ENCODE measurements at places on chromosomes 2 and 18.
A peak's percentile ranks its signal among the peaks of the same experiment; 100 is the strongest.

DNA sequence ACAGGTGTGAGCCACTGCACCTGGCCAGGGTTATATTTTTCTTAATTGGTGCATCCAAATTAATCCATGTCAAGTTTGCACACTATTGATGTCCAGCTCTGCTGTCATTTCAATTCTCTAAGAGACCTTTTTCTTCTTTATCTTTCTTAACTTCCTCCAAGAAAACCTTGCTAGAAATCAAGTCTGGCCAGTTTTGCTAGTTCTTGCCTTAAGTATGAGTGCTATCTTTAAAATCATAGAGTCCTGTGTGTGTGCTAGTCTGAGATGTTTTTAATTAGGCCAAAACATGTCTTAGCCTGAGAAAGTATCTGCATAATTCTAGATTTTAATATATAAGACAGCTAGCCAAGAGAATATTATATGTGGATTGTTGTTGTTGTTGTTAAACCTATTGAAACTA lies 56.2 kb upstream of the SLC39A10 start:
- no peak for DNase-seq

DNA sequence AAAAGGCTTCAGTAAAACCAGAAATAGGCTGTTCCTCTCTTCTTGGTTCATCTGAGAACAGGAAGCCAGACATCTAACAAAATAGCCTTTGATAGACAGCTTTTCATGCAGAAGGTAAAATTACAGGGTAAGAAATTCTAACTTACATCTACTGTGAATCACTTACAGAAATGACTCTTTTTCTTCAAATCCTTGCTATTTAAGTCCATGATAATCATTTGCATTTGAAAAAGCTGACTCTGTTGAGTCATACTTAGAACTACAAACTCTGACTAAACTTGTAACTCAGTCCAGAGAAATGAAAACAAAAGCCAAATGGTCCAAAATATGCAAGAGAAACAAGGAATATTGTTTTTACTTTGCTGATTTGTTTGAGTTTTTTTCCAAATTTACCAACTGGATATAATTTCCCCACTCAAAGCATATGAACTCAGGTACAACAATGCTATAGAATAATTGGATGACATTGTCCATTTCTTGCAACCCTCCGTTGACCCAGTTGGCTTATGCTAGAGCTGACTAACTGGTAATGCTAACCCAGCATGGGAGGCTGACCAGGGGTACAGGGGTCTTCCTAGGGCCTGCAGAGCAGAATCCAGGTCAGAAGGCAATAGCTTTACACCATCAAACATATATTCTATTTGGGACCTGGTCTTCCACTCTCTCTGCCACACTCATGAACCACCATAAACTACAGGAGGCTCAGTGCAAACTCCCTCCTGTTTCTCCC lies 18.8 kb upstream of the MREG start:
- no peak for DNase-seq

- no peak for DNase-seq
These were observed 101.9 kb downstream of the USP40 start for GRCh38 chr2:233464531-233465240.

- DNase-seq, result no peak
These were observed 39.8 kb upstream of the PXDN start for GRCh38 chr2:1784087-1784486.

DNA sequence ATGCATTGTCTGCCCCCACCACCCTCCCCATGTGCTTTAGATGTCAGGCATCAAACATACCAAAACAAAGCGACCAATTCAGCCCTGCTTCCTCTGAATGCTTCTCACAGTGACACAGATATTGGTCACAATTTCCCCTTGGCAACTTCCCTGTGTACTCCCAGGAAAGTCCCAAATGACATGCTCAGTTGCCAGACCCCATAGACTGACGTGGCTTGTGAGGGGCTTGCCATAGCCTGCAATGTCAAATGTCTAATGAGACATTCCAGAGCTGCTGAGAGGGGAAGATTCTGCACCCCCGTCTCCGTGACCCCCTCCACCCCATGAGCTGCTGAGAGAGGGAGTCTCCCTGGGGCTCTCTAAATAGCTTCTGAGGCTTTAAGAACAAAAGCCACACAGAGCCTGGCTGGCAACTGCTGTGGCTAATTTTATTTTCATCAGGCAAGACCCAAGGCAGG lies 47.3 kb downstream of the RFTN2 start:
- DNase-seq, result no peak

DNA sequence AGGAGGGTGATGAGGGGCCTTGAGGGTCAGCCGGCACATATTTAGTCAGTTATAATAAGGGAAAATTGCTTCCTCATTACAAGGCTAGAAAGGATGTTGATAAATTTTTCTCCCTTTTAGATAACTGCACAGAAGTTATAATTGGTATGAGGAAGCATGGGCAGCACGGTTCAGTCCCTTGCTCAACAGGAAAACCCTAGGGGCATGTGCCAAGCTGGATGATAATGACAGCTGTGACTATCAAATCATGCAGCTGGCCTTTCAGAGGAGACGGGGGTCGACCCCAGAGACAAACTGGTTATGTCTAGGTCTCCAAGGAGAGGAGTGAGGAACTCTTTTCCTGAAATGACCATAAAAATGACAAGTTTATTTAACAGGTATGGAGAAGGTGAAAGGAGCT lies 448.1 kb upstream of the VRK2 start:
- no peak for DNase-seq

DNA sequence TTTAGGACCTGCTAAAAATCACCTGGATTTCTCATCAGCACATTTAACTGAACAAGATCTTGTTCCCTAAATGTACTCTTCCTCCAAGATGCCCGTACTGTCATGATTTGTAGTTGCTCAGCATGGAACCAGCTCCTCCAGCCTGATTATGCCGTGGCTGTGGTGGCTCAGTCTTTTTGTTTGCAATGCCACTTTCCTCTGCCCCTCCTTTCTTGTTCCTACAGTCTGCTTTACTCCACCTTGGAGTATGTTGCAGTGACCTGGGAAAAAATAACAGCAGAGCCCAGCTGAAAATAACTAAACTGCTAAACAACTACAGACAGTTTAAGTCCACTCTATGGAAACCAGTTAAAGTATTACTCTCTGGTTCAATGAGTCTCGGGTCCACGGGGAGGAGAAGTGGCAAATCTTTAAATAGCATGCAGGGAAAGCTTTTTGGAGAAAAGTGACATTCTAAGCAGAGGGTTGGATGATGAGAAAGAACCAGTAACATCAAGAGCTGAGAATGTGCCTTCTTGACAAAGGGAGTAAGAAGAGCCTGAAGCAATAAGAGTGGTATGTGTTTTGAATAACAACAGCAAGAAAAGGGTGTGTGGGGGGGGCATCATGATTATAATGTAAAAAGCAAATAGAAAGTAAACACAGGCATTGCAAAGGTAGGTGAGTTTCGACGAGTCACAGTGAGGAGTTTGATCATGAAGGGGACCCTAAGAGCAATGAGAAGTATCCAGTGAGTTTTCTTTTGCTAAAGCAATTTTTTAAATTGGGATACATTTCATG lies 225.7 kb downstream of the TMX3 start:
- no peak for DNase-seq

DNA sequence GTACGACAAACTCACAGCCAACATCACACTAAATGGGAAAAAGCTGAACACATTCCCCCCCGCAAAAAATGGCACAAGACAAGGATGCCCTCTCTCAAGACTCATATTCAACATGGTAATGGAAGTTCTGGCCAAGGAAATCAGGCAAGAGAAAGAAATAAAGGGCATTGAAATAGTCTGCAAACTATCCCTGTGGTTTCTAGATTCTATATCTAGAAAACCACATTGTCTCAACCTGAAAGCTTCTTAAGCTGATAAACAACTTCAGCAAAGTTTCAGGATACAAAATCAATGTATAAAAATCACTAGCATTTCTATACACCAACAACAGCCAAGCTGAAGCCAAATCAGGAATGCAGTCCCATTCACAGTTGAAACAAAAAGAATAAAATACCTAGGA lies 294.6 kb upstream of the CYP26B1 start:
- no peak for DNase-seq

DNA sequence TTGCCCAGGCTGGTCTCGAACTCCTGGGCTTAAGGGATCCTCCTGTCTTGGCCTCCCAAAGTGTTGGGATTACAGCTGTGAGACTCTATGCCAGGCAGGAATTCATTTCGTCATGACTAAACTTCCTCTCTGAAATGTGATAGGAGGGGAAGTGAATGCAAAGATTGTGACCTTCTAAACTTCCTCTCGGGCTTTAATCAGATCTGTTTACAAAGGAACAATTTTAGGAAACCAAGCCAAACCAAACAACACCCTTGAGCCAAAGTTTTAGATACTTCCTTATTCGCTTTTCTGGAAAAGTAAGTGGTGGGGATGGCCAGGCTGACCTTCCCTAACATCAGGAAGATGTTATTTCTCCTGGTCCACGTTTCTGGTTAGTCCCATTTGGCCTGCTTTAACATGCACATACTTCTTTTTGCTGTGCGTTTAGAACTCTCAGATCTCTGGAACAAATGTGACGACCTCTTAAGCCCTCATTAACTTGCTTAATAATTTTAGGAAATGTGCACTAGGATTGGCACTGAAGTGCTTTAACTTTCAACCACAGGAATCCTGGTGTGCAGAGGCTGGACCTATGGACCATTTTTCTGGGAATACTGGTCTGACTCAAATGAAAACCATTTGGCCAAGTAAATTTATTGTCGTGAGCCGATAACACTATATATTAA lies 33.2 kb upstream of the YES1 start:
- no peak for DNase-seq

DNA sequence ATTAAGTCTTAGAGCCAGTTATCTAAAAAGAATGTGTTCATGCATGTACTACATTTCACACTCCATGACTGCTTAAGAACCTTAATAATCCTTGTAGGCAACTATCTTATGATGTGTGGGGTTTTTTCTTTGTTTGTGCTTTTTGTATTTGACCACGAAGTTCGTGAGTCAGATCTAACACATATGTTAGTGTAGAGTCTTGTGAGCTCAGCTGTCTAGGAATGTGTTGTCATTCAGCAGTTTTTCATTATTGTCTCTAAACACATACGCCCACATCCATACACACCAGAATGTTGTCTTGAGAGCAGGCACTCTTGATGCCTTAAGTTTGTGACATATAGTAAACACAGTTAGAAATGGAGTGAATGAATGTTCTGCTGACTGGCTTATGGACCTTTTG lies 38.4 kb downstream of the CAB39 start:
- no peak for DNase-seq

DNA sequence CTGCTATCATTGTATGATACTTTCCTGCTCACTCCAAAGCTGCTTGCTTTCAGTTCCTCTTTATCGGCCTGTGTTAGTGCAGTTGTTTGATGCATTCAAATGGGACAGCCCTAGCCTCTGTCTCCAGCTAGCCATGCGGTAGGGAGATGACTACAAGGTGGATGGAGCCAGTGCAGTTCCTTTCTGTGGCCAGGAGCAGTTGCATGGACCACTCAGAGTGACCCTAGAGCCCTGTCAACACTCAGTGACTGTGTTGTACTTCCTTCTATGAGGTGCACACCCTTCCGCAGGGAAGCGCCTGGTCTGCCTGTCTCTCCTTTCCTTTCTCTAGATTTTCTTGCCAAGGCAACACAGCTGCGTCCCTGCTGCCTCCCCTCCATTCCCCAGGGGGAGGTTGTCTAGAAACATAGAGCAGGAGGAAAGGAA lies 33.8 kb downstream of the KCNS3 start:
- no peak for DNase-seq

DNA sequence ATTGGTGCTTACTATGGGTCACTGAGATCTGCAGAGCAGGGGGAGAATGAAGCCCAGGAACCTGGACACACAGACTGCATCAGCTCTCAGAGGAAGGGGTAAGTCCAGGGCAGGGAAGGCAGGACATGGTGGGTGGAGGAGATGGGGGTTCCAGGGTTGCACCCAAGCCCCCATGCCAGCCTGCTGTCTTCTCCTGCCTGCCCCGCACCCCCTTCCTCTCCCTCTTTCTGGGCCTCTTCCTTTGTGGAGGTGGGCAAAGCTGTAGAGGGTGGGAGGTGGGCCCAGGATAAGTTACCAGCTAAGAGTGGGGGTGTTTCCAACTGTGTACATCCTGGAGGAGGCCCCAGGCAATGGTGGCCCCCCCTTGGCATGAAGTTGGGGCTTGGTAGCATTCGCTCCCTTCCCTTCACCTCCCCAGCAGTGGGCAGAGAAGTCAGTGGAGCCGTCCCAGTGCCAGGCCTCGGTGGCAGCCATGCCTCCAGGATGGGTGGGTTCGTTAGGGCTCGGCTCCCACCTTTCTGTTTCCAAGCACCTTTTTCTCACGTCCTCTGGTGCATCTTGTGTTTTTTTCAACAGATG lies 132.2 kb downstream of the CLIP4 start:
- no peak for DNase-seq

GRCh38 chr2:234256516-234256915 lies 206.0 kb downstream of the SPP2 start:
- no peak for DNase-seq

- DNase-seq, result no peak
These were observed 23.5 kb downstream of the ITSN2 start for GRCh38 chr2:24336811-24337210.

- DNase-seq, result peak; percentile 63
These were observed 69.1 kb downstream of the NCAPH start for GRCh38 chr2:96404446-96405373.

- DNase-seq, result peak; percentile 45
These were observed 37.0 kb downstream of the NIFK start for GRCh38 chr2:121699421-121700333.

GRCh38 chr2:224630659-224631550 lies 45.7 kb upstream of the CUL3 start:
- DNase-seq, result no peak

DNA sequence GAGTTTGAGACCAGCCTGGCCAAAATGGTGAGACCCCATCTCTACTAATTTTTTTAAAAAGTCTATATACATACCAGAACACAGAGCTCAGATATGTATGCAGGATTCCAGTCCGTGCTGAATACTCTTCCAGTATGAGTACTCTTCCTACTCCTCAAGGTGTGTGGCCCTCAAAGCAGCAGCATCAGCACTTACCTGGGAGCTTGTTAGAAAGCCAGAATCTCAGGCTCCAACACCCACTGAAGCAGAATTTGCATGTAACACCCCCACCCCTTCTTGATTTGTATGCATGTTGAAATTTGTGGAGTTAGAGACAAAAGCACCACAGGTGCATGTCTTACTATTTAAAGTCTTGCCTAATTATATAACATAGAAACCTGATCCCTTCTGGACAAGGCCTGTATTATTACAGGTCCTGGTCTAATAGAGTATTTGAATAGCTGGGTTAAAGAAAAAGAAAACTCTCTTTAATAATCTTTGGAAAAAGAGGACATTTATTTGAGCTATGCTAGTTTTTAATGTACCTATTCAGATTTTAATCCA lies 50.3 kb upstream of the NFE2L2 start:
- no peak for DNase-seq

- no peak for DNase-seq
These were observed 361.3 kb downstream of the ZNF521 start for GRCh38 chr18:24990671-24991134.

DNA sequence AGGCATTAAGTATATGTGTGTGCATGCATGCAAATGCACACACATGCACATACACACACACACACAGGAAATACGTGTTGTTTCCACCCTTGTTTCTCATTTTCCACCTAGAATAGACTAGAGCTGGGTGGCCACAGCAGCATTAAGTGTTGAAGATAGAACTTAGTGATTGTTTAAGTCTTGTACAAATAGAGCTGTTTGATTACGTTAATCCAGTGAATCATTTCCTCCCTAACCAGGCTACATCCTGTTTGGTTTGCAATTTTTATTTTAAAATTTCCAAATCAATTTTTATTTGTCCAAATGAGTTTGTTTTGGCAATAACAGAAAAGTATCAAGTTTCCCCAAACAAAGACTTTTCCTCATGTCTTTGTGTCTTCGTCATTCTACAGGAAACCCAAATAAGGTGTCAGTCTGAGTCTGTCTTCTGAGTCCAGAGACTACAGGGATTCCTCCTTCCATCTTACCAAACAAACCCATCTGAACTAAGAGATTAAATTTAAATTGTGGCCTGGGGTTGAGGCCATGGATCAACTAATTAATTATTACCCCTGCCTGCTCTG lies 74.6 kb upstream of the GALNT5 start:
- peak; percentile 70 for DNase-seq

All from SHP77 treated with DMSO at 0.1 percent for 48 hours (cell line).